NCI-H2029 (cell line): ENCODE measurements at places on chromosomes 6 and 20.

DNA sequence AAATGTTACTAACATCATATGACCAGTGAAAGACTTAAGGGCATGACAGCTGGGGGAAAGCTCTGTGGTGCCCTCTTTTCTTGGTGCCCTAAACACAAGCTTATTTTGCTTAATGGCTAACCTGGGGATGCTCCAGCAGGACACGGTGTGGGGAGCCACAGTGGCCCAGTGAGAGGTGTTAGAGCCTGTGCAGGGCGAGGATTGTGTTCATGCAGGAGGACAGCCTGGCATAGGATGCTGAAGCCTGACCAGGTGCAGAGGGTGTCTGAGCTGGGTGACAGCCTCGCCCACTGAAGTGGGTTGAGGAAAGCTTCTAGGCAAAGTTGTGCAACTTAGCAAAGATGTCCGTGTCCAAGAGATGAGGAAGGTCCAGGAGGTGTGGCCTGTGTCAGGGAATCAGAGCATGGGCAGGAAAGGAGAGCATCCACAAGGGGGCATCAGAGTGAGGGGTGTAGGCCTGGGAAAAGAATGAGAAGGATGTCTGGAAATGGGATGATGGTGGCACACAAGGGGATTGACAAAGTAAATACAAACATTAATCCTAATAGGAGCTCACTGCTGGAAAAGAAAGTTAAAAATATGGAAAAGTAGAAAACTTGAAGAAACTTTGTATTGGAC lies 33.9 kb downstream of the SLC17A4 start:
- DNase-seq = peak; percentile 30

DNA sequence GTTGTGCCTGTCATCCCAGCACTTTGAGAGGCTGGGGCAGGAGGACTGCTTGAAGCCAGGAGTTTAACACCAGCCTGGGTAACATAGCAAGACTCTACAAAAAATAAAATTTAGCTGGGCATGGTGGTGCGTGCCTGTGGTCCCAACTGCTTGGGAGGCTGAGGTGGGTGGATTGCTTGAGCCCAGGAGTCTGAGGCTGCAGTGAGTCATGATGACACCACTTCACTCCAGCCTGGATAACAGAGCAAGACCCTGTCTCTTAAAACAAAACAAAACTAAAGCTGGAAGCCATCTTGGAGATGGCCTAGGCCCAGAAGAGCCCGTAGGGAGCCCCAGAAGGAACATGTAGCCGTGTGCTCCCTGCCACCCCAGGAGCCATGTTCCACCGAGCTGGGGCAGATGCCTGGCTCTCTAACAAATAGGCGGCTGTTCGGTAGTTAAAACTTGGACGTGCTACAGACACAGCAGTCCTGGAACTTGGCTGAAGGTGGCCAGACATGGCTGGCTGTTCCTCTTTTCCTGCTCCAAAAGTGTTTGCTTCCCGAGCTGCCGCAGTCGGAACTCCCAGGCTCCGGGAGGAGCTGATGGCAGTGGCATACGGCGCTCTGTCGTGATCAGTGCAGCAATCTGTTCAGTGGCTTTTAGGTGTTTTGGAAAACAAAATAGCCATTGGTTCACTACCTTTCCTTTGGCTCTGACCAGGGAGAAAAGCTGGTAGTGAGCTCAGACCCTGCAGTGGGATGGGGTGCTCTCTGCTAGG lies 37.0 kb downstream of the DYNLT1 start:
- DNase-seq = no peak

GRCh38 chr6:31049518-31049917 lies 39.2 kb downstream of the MUC22 start:
- no peak for DNase-seq

DNA sequence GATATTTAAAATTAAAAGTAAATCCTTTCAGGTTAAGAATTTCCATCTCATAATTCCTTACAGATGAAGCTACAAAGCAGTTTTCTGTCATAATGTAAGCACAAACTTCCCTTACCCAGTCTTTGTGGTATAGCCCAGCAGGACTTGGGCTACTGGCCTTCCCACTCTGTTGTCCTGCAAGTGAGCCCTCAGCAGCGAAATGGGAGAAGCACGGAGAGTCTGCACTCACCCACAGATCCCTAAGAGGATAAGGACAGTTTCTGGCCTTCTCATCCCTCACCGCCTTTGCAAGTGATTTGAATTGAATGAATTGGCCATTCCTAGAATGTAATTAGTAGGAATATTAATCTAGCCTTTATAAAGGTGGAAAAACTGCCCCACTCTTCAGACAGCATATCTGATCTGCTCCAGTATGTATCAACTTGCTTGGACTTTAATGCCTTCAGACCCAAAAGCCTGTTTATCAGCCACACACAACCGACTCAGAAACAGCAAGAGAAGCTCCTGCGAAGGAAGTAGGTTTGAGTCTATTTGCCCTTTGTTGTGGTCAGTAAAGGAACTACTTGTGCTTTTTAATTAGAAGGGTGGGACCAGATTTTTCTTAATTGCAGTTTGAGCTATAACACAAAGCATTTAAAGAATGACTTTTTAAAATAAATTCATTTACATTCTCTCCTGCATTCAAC lies 29.9 kb upstream of the PRDM1 start:
- no peak for DNase-seq

DNA sequence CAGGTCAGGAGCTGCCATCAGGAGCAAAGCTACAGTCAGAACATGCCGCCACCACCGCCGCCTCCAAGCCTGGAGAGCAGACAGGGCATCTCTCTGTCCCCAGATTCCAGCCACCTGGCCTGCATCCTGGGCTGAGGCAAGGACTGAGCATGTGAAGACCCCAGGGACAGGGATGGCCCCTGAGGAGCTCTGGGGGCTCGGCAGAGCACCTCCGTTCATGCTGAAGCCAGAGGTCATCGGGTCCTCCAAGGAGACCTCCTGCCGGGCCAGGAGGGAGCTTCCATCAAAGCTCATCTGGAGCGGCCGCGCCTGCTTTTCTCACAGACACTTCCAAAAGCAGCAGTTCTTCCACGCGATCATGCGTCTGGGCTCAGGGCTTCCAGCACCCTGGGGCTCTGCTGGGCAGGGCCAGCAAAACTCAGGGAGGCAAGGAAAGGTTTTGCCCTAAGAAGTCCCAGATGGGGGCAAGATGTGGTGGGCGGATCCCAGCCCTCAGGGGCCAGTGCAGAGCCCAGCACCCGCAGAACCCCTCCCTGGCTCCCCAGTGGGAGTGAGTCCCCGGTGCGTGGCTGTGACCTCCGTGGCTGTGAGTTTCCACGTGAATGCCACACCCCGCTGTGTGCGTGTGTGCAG lies 138.4 kb downstream of the TAF4 start:
- DNase-seq = no peak

- no peak for DNase-seq
Measured at GRCh38 chr6:159170999-159171712, 2.0 kb downstream of the FNDC1 start.

- no peak for DNase-seq
Measured at GRCh38 chr6:160000280-160000704, 31.4 kb downstream of the IGF2R start.

- DNase-seq = no peak
Measured at GRCh38 chr6:145009711-145010110, 724.6 kb downstream of the UTRN start.
